ENCODE measurements at places on chromosomes 11 and 22. TPM values are rescaled to one million over a fixed set of nuclear protein-coding genes. Genes with fewer than 3 reads are reported as not detected.

GRCh38 chr11:4926608-4927007, 2.5 kb upstream of the OR51G1 start:
- H3K36me3 ChIP-seq, result no peaks in the 10 kb centered on the region
- H3K4me1 ChIP-seq, result no peaks in the 10 kb centered on the region
- no peak overlapping the region for H3K4me3 ChIP-seq
- H3K27ac ChIP-seq, result no peak overlapping the region

RIBC2 gene
- 8.7 TPM for polyA plus RNA-seq

DNA sequence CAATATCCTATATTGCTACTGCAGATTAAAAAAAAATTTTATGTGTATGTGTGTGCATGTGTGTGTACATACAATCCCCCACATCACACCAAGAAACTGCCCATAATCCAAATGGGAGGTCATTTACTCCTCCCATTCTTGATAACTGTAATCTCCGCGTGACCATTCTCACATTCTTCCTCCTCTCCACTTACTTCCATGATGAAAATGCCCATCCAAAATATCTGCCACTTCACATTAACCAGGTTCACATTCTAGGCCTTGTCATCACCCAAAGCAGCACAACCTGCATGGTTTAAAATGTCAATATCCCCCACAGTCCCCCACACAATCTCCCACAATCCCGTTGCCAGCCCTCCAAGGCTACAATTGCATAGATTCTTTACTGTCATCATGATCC, 149.6 kb downstream of the LARGE1 start:
- H3K36me3 ChIP-seq, result no peaks in the 10 kb centered on the region
- no peak overlapping the region for H3K4me3 ChIP-seq

MCHR1 gene
- 0.14 TPM for polyA plus RNA-seq

DNA sequence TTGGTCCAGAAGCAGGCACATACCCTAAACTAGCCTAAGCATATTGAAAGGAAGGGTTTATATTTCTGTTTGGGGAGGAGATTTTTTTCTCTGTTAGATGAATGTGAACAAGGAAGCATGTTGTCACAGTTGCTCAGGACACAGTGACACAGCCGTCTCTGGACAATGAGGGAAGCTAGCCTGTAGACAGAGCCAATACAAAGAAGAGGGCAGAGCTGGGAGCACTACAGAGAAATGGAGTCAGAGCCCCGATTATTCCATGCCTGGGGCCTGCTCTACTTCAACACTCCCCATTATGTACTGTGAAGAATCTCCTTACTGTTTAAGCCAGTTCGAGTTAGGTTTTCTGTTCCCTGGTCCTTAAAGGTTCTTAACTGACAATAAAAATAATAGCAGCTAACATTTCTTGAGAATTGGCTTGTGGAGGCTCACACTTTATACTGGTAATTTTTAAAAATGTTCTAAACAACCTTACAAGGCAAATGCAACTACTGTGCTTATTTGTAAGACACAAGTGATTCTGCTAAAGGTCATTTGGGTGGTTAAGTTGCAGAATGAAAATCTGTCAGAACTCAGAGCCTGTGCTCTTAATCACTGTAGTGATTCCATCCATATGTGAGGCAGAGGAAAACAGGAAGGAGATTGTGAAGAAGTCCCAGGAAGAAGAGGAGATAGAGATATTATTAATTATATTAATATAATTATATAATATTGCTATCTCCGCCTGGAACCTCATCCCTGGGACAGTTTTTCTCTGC, 58.8 kb upstream of the RRAS2 start:
- no peaks in the 10 kb centered on the region for H3K27me3 ChIP-seq
- H3K4me1 ChIP-seq, result peaks cover 9% of the 10 kb centered on the region
- H3K4me3 ChIP-seq, result no peak overlapping the region
- no peak for DNase-seq

DNA sequence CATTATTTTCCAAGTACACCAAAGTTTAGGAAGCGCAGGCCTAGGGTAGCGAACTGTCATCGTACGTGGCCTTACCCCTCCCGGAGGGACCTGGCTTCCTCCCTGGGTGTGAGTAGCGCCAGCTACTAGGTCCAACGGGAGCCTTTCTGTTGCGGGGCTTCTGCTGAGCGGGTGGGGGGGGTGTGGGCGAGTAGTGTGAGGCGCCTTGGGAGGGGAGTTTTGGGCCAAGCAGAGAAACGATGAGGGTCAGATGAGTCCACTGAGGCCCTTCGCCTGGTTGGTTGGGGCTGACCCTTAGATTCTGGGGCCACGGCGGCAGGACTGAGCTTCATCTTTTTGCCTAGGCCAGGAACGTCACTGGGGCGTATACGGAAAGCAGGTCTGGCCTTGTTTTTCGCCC, 868 bp downstream of the TEF start:
- peak overlapping the region; percentile 81 for H3K4me3 ChIP-seq
- no peaks in the 10 kb centered on the region for H3K36me3 ChIP-seq
- peak overlapping the region; percentile 97 for H3K27ac ChIP-seq
- H3K4me1 ChIP-seq, result peaks cover 24% of the 10 kb centered on the region
- no peaks in the 10 kb centered on the region for H3K27me3 ChIP-seq

SEC14L6 gene
- 2.5 TPM for polyA plus RNA-seq

GRCh38 chr11:70854201-70854600, 398.2 kb downstream of the SHANK2 start:
- no peaks in the 10 kb centered on the region for H3K27me3 ChIP-seq
- H3K27ac ChIP-seq, result no peak overlapping the region
- H3K4me3 ChIP-seq, result no peak overlapping the region
- H3K4me1 ChIP-seq, result no peaks in the 10 kb centered on the region
- no peak for DNase-seq
- no peaks in the 10 kb centered on the region for H3K36me3 ChIP-seq

- H3K36me3 ChIP-seq, result no peaks in the 10 kb centered on the region
- peak; percentile 96 for DNase-seq
- H3K4me1 ChIP-seq, result peaks cover 5% of the 10 kb centered on the region
- H3K27me3 ChIP-seq, result no peaks in the 10 kb centered on the region
Observed at GRCh38 chr22:37166675-37167066, 17.0 kb upstream of the IL2RB start.

JAML gene
- polyA plus RNA-seq, result 4.6 TPM

DNA sequence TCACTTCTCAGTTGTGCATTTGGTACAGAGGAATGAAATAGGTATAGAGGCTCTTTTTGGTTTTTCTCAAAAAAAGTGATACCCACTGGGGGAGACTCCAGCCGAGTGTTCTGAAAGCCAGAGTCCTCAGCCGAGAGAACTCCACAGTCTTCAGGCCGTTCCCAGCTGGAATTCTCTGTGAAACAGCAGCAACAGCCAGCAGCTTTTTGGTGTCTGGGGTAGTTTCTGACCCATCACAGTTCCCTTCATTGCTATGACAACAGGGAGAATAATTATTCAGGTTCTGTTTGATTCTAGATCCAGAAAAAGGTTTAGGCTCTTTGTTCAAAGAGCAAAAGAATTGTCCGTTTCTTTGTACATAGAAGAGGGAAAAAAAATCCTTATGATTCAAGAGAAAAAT, 84.6 kb downstream of the C22orf31 start:
- peaks cover 21% of the 10 kb centered on the region for H3K4me1 ChIP-seq
- H3K4me3 ChIP-seq, result no peak overlapping the region
- no peak for DNase-seq

APOL5 gene
- polyA plus RNA-seq, result not detected

- H3K27ac ChIP-seq, result no peak overlapping the region
- no peaks in the 10 kb centered on the region for H3K4me1 ChIP-seq
- H3K4me3 ChIP-seq, result no peak overlapping the region
- H3K36me3 ChIP-seq, result no peaks in the 10 kb centered on the region
- no peaks in the 10 kb centered on the region for H3K27me3 ChIP-seq
Observed at GRCh38 chr22:37708580-37709444, 12.0 kb downstream of the TRIOBP start.

DNA sequence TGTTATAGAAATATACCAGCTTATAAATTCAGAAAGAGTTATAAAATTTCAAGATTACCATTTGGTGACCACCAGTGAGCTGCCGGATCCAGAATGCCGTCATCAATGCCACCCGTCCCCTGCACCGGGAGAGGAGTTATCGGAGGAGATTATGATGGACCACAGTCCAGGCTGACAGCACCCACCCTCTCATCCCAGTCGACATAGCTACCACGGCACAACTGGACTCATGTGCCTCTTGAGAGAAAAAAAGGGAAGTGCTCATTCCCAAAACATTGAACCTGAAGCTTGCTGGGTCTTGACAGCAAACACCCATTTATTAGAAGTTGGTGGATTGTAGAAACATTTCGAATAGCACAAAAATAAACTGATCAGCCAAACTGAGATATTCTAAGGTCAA, 1331.5 kb downstream of the TBC1D22A start:
- no peaks in the 10 kb centered on the region for H3K36me3 ChIP-seq
- no peaks in the 10 kb centered on the region for H3K4me1 ChIP-seq
- no peak for DNase-seq
- no peak overlapping the region for H3K4me3 ChIP-seq
- H3K27me3 ChIP-seq, result no peaks in the 10 kb centered on the region

NXPE1 gene
- 0.08 TPM for polyA plus RNA-seq

TOM1 gene
- polyA plus RNA-seq, result 34.3 TPM

DNA sequence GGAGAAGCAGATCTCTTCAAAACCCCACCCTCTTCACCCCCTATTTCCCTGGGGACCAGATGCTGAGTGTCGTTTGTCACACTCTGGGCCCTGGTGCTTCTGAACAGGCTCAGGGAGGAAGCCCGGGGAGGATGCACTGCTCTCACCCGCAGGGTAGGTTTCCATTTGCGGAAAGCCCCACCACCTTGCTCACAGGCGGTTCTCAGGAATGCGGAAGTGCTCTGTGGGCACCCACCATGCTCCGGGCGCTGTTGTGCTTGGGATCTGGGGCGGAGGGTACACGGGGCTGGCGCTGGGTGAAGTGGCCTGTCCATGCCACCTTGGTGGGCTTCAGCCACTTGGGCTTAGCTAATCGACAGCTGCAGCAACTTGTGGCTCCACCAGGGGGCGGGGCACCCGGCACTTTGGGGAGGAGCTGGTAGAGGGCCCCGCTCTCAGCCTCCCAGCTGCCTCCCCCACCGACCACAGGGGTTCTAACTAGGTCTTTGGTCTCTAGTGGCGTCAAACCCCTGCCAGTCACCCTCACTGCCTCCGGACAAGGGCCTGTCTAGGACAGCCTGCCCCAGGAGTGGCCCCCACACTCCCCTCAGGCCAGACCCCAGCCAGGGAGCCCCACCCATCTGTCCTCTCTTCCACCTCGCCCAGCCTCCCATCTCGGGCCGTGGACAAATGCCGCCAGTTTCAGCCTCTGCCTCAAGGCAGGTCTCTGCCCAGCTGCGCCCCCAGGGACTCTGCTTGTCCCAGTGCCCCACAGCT, 7.4 kb downstream of the NDUFV1 start:
- H3K36me3 ChIP-seq, result no peaks in the 10 kb centered on the region
- peak overlapping the region; percentile 28 for H3K4me3 ChIP-seq
- H3K27ac ChIP-seq, result peak overlapping the region; percentile 79
- peak; percentile 75 for DNase-seq

DNA sequence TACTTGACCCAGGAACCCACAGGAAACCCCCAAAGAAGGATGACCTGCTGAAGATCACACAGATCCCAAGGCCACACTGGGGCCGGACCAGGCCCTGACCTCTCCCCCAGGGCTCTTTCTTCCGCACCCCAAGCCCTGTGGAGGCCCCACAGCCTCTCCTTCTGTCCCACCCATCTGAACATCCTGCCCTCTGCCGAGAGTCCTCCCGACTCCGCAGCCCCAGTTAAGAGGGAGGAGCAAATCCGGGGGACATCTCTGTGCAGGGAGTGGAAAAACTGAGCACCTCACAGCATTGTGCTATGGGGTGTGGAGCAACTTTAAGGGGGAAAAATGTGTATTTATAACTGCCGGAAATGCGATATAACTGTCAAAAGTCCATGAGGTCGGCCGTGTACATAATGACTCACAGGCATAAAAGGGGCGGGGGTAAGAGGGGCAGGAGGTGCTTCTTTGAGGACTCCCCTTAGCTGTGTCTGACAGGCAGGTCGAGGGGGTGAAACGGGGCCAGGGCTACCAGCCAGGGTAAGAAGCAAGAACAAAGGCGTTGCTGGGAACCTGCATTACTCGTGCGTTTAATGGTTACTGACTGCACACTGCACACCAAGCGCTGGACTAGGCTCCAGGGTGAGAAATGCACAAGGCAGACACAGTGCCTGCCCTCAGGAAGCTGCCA, 57.2 kb downstream of the WNT11 start:
- no peaks in the 10 kb centered on the region for H3K4me1 ChIP-seq
- no peak for DNase-seq
- H3K27ac ChIP-seq, result no peak overlapping the region
- no peak overlapping the region for H3K4me3 ChIP-seq
- H3K36me3 ChIP-seq, result no peaks in the 10 kb centered on the region

ROBO3 gene
- 53.0 TPM for polyA plus RNA-seq

GRCh38 chr22:30239488-30240405, 6.8 kb downstream of the LIF start:
- DNase-seq, result no peak
- peaks cover 9% of the 10 kb centered on the region for H3K27me3 ChIP-seq

GRCh38 chr22:26041931-26042330, 127.3 kb upstream of the SEZ6L start:
- no peak overlapping the region for H3K27ac ChIP-seq
- H3K27me3 ChIP-seq, result no peaks in the 10 kb centered on the region
- no peaks in the 10 kb centered on the region for H3K36me3 ChIP-seq
- no peak for DNase-seq

GRCh38 chr22:32996276-32996675, 61.9 kb downstream of the SYN3 start:
- DNase-seq, result no peak
- H3K27me3 ChIP-seq, result no peaks in the 10 kb centered on the region
- no peaks in the 10 kb centered on the region for H3K4me1 ChIP-seq
- no peaks in the 10 kb centered on the region for H3K36me3 ChIP-seq

DNA sequence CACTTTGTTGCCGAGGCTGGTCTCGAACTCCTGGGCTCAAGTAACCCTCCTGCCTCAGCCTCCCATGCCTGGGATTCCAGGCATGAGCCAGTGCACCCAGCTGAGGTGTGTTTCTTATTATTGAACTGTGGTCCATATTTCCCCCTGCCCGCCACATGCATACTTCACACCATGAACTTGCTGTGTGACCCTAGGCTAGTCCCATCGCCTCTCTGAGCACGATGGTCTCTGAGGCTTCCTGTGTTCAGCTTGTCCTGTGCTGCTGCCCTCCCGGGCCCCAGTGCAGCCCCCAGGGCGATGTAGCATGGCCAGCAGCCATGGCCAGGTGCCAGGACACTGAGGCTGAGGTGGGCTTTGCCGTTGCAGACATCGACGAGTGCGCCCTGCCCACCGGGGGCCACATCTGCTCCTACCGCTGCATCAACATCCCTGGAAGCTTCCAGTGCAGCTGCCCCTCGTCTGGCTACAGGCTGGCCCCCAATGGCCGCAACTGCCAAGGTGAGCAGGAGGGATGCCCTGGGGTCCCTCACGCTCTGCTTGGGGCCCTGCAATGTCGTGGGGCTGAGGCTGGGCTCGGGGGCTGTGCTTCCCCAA, 45.7 kb downstream of the FBLN1 start:
- peak overlapping the region; percentile 42 for H3K27ac ChIP-seq
- H3K36me3 ChIP-seq, result no peaks in the 10 kb centered on the region
- H3K4me1 ChIP-seq, result peaks cover 15% of the 10 kb centered on the region
- H3K27me3 ChIP-seq, result peaks cover 32% of the 10 kb centered on the region

FOLH1 gene
- polyA plus RNA-seq, result 20.2 TPM
